DMS153 (cell line): ENCODE measurements at places on chromosomes 11 and 22.

- DNase-seq, result no peak
Measured at GRCh38 chr22:46121523-46122287, 28.6 kb upstream of the PPARA start.

- DNase-seq, result no peak
Measured at GRCh38 chr11:83024270-83024854, 47.3 kb downstream of the RAB30 start.

- no peak for DNase-seq
Measured at GRCh38 chr22:47692811-47693210, 930.4 kb downstream of the TBC1D22A start.

- DNase-seq, result no peak
Measured at GRCh38 chr11:99519095-99519494, 498.3 kb downstream of the CNTN5 start.

GRCh38 chr11:122434786-122435185 lies 220.7 kb upstream of the UBASH3B start:
- DNase-seq, result no peak

- no peak for DNase-seq
Measured at GRCh38 chr11:34173050-34173449, 67.6 kb downstream of the NAT10 start.

DNA sequence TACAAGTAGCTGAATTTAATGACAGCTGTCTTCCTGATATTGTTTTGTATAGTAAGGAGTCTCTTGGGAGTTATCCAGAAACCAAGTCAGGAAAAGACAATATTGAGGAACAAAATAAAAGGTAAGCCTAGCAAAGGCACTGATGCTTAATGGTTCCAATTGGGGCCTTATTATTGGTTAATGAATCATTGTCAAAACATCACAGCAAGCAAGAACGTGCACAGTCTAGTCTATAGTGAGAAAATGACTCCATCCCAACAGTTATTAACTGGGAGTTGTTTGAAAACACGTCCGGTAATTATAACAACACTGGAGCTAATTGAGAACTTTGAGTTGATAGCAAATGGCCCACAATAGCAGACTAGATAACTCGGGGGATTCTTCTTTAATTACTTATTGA lies 17.7 kb downstream of the BSX start:
- no peak for DNase-seq
